ENCODE measurements at places on chromosomes 2 and 18.

DNA sequence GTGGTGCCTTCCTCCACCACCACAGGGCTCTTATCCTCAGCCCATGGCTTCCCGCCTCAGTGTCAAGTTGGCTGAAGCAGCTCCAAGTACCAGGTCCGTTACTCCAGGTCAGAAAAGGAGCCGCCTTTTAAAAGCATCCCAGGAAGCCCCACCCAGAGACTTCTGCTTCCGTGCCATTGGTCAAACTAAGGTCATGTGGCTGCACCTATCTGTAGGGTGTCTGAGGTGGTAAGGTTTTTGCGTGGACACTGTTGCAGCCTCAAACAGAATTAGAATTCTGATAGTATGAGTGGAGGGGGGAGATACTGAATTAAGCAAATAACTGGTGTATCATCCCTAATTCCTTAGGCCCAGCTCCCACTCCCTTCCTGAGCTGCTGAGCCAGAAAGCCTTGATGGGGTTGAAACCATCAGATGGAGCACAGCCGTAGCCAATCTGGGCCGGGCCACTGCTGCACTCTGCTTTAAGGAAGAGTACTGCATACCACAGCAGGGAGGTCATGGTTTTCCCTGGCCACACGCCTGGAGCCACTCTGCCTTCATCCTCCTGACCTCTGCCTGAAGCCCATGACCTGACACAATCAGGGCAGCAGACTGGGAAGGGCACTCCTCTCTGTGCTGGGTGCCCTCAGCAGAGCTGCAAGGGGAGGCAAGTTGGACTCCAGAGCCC lies 8.4 kb downstream of the TMEM247 start:
- no peak for DNase-seq

DNA sequence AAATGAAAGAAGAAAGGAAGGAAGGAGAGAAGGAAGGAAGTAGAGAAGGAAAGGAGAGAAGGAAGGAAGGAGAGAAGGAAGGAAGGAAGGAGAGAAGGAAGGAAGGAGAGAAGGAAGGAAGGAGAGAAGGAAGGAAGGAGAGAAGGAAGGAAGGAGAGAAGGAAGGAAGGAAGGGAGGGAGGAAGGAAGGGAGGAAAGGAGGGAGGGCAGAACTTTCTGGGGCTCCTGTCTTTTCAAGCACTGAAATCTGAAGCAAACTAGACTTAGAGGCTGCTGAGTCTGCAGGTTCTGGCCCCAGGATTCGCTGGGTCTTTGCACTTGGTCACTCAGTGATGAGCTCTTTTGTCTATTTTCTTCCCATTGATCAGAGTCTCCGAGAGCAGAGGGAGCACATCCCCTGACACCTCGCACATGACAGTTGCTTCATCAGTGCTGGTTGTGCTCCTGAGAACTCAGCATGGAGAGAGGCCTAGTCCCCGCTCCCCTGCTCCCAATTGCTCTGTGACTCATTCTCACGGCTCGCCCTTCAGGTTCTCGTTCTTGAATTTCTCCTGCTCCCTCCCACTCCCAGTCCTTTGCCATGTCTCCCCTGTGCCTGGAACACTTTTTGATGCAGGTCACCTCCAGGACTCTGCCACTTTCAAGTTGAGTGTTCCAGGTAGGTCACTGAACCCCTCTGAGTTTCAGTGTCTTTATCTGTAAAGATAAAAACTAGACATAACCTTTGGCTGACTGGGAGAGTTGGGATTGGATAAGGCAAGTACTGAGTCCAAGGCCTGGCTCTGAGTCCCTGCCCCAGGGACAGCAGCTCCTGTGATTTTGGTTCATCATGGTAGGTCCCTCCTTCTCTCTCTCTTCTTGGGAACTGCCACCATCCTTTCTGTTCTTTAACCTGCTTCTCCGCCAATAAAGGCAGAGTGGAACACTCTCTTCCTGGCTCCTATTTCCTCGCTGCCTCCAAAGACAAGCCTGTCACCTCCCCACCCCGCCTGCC lies 55.2 kb downstream of the TNP1 start:
- no peak for DNase-seq

GRCh38 chr2:25938345-25938744 lies 44.0 kb downstream of the KIF3C start:
- no peak for DNase-seq

DNA sequence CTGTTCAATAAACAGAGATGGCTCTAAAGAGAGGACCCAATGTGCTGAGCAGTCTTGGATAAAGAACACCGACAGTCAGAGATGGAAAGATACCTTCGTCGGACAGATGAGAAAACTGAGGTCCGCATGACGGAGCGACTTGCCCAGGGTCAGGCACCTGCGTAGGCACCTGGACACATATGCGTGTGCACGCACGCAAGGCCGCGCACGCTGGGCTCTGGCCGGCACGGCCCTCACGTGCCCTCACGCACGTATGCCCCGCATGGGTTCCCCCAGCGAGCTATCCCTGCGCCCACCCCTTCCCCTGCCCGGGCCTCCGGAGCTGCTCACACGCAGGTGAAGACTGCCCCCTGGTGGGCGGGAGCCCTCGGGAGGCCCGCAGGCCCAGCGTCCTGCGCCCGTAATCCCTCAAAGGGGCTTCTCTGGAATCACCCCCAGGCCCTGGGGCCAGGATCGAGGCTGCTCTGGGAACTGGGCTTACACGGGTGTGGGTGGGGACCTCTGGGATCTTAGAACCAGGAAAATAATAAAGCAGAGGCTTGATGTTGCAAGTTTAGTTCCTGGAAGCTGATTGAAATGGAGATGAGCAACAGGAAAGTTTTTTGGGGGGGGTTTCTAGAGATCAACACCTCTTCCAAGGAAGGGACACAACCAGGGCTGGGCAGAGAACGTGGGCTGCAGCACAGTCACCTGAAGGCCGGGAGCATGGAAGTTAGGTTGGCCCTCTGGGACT lies 246.3 kb downstream of the TNS1 start:
- DNase-seq = peak; percentile 55

- DNase-seq = no peak
Observed at GRCh38 chr2:58620896-58621295, 379.8 kb upstream of the FANCL start.

DNA sequence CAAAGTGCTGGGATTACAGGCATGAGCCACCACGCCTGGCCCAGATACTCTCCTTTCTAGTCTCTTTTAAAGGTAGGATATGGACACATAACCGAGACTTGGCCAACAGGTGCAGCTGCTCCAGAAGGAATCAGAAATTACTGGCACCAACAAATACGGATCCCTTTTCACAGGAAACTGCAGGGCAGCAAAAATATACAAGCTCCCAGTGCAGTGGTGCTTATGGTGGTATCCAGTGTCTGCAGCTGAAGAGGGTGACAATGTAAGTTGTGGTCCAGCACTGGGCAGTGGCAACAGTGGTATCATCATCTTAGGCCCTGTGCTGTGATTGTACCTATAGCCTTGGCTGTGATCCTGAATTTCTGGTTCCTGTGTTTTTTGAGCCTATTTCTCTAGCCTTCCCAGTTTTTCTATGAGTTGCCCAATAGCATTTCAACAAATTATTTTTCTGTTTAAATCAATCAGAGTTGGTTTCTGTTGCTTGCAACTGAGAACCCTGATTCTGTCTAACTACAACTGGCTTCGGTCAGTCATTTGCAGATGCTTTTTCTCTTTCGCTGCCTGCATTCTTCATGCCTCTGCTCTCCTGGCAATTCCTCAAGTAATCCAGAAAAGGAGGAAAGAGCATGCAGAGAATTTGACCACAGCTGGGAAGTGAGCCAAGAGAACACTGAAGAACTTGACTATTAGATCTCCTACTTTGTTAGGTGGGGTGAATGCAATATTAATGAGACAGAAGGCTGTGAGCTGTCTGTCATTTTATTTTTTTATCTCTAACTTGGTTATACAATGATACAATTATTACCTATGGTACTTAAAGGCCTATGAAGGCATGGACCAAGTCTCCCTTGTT lies 30.8 kb upstream of the EML4 start:
- no peak for DNase-seq

DNA sequence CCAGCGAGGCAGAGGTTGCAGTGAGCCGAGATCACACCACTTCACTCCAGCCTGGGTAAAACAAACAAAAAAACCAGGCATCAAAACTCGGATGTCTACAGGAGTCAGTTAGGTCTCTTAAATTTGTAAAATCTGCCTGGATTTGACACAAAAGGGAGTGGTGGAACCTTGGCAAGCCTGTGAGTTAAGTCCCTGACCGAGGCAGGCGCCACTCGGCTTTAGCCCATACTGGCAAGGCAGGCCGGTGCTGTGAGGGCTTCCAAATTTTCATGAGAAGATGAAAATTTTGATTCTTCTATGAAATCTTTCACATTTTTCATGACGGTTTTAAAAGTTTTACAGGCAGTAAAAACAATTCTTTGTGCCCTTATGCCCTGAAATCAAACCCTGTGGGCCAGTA lies 165.8 kb downstream of the FMNL2 start:
- no peak for DNase-seq

DNA sequence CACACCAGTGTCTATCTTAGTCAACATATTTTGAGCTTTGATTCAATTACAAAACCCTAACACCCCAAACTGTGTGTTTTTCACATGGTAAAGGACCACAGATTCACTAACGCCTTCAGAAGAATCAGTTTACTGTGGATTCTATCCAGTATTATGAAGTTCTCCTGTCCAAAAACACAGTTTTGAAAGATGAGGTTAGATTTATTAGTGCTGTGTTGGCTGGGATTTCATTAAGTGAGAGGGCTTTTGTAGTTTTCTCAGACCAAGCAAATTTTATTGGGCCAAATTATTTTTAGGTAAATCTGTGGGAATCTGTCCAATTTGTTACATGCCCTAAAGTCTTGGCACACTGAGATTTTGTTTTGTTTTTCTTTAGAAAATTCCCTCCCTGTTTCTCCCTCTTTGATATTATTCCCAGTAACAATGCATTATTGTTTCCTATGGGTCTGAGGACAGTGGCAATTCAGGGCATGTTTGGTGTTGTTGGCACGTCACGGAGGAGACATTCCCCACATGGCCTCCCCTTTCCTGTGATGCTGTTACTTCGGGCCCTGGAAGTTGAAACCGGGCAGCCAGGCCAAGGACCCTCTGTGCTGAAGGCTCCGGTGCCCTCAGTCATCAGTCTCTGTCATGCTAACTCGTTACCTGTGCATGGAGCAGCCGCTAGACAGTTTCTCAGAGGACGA lies 87.5 kb upstream of the ALKAL2 start:
- no peak for DNase-seq
